ENCODE measurements at places on chromosomes 4 and X.

- no peak for DNase-seq
Measured at GRCh38 chr4:62835631-62836030, 1573.6 kb downstream of the TECRL start.

DNA sequence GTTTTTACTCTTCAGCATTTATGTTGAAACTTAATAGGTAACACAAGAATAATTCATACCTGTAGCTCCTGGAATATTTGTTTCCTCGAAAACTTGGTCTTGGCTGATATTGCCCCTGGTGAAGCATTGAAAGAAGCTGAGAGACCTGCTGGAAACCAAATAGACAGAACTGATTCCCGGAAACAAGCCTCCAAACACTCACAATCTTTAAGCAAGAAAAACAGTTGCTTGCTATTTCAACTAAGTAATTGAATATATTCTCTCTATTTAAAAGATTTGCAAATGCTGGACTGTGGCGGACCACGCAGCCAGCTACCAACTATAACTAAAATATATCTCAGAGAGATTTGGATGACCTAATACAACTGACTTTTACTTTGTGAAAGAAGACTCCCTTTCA lies 3.6 kb downstream of the PCDH18 start:
- DNase-seq: no peak

- DNase-seq: peak; percentile 70
Measured at GRCh38 chr4:106019771-106020170, 124.5 kb downstream of the NPNT start.

- no peak for DNase-seq
Measured at GRCh38 chr4:3299976-3300671, 7.3 kb downstream of the RGS12 start.

GRCh38 chrX:150365051-150365989 lies 2.2 kb downstream of the MAMLD1 start:
- DNase-seq: no peak

DNA sequence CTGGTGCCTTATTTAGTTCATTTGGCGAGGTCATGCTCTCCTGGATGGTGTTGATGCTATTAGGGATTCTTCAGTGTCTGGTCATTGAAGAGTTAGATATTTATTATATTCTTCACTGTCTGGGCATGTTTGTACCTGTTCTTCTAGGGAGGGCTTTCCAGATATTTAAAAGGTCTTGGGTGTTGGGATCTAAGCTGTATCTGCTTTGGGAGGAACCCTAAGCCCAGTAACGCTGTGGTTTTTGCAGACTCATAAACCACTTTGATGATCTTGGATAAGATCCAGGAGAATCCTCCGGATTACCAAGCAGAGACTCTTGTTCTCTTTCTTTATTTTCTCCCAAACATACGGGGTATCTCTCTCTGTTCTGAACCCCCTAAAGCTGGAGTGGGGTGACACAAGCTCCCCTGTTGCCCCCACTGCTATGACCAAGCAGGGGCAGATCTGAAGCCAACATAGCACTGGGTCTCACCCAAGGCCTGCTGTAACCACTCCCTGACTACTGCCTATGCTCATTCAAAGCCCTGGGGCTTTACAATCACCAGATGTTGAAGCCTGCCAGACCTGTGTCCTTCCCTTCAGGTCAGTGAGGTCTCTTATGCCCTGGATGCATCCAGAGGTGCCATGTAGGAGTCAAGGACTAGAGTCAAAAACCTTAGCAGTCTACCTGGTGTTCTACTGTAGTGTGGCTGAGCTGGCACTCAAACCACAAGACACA lies 187.6 kb downstream of the GUCY2F start:
- no peak for DNase-seq

DNA sequence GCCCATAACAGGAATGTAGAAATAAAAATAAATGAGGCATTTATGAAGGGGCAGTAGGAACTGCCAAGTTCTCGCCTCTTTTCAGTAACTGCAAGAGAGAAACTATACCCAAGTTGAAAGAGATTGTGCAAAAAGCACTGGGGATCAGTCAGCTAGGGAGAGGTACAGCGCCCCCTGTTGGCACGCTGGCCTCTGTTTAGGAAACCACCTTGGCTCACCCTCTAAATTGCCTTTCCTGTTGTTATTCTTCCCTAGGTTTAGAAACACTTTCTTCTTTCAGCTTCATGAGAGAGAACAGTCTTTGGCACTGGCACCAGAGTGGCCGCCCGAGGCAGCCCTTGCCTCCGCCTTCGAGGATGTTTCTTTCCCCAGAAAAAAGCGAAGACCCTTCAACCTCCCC lies 348.5 kb downstream of the MID1IP1 start:
- DNase-seq: peak; percentile 41

GRCh38 chr4:103786014-103786413 lies 66.2 kb upstream of the TACR3 start:
- DNase-seq: no peak

- DNase-seq: no peak
Measured at GRCh38 chr4:80465238-80465637, 129.7 kb downstream of the CFAP299 start.

- DNase-seq: no peak
Measured at GRCh38 chrX:41677183-41678060, 11.4 kb upstream of the GPR34 start.

- no peak for DNase-seq
Measured at GRCh38 chr4:73852771-73853170, 325 bp upstream of the PF4V1 start.

- no peak for DNase-seq
Measured at GRCh38 chr4:10677796-10678497, 6.6 kb downstream of the CLNK start.

DNA sequence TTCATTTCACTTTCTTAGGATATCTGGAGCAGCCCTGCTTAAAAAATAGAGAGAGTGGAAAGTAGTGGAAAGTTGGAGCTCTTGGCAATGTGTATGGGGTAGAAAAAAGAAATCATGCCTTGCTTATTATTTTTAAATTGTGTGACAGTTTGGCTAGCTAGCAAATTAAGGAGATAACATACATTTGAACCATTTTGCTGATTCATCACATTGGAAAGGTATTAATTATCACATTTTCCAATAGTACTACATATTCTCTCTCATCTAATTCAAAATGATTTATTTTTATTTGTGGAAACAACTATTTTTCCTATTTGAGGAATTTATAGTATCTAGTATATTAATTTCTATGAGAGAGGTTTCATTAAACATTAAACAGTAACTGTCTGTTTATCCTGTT lies 280.4 kb downstream of the KLHL4 start:
- no peak for DNase-seq

DNA sequence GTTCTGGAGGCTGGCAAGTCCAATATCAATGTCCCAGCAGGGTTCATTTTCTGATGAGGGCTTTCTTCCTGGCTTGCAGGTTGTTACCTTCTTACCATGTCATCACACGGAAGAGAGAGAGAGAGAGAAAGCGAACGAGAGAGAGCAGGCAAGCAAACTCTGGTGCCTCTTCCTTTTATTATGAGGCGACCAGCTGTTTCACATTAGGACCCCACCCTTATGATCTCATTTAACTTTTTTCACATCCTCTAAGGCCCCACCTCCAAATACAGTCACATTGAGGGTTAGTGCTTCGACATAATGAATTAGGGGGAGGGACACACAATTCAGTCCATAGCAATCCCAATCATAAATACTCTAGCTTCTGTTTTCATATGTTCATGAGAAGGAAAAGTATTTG lies 10.6 kb upstream of the GPR174 start:
- DNase-seq: no peak

DNA sequence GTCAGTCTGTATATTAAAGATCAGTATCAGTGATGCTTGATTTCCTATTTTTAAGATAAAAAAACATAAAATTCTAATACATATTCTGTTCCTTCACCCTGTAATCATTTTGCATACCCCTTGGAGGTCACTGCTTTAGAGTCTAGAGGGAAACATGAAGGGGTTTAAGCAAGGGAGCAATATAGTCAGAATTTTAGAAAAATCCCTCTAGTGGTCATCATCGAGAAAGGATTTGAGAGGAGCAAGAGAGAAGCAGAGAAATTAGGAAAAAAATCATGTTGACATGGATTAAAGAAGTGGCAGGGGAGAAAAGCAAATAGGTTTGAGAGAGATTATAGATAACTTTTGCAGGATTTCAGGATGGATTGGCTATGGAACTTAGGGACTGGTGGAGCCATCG lies 11.1 kb downstream of the APEX2 start:
- DNase-seq: no peak

DNA sequence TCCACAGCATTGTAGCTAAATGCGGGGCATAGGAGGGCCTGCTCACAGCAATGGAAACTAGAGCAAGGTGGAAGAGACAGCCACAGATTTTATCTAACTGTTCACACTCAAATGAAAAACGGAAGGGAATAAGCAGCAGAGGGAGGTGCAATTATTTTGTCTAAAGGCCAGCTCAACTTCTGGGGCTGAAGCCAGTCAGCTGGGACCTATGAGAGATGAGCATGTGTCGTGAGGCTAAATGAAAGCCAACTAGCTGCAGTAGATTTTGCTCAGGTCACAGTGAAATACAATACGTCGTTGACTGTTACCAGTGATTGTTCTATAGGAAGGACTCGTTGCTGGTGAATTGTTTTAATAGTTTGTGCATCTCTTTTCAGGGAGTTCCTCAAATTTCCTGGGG lies 26.4 kb upstream of the FGFBP2 start:
- DNase-seq: no peak

GRCh38 chr4:125091-125771 lies 930 bp downstream of the ZNF718 start:
- DNase-seq: peak; percentile 13

GRCh38 chr4:44558031-44558605 lies 93.3 kb downstream of the YIPF7 start:
- DNase-seq: no peak

- DNase-seq: no peak
Measured at GRCh38 chr4:153513596-153513995, 47.4 kb downstream of the TMEM131L start.

- DNase-seq: no peak
Measured at GRCh38 chr4:91322961-91323360, 980.8 kb upstream of the GRID2 start.

GRCh38 chr4:39048311-39048710 lies 13.7 kb upstream of the KLHL5 start:
- DNase-seq: no peak

- DNase-seq: no peak
Measured at GRCh38 chr4:69848028-69848427, 11.9 kb downstream of the SULT1E1 start.

GRCh38 chrX:80489166-80489565 lies 68.9 kb downstream of the TENT5D start:
- no peak for DNase-seq

DNA sequence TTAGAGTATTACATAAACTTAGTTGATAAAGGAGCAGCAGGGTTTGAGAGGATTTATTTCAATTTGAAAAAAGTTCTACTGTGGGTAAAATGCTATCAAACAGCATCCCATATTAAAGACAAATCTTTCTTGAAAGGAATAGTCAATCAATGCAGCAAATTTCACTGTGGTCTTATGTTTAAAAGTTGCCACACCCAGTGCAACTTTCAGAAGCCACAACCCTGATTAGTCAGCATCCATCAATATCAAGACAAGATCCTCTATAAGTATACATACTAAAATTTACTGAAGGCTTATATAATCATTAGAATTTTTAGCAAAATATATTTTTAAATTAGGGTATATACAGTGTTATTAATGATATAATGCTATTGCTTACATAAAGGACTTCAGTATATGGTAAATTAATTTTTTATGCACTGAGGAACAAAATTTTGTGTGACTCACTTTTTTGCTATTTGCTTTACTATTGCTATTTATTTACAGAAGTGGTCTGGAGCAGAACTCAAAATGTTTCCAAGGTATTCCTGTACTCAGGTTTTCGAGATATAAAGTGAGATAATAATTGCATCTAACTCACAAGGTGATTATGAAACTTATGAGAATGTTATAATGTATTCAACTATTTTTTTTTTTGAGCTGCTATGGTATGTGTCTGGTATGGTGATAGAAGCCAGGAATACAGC lies 1127.6 kb downstream of the ADGRL3 start:
- no peak for DNase-seq

DNA sequence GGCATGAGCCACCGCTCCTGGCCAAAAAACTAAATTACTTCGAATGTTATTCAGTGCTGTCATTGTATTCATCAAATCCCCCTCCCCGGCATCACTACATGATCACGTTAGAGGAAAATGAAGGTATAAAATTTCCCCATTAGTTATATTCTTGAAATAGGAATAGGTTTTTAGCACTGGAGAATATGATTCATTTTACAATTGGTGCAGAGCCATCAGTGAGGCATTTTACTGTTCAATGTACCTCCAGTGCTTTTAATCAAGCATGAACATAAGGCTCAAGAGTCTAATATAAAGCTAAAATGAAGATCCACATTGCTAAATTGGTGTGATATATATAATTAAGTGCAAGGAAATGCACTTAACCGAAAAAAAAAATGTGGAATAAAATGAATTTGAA lies 18.3 kb downstream of the KLF3 start:
- DNase-seq: no peak

GRCh38 chr4:165101641-165102040 lies 11.0 kb downstream of the TMEM192 start:
- no peak for DNase-seq

DNA sequence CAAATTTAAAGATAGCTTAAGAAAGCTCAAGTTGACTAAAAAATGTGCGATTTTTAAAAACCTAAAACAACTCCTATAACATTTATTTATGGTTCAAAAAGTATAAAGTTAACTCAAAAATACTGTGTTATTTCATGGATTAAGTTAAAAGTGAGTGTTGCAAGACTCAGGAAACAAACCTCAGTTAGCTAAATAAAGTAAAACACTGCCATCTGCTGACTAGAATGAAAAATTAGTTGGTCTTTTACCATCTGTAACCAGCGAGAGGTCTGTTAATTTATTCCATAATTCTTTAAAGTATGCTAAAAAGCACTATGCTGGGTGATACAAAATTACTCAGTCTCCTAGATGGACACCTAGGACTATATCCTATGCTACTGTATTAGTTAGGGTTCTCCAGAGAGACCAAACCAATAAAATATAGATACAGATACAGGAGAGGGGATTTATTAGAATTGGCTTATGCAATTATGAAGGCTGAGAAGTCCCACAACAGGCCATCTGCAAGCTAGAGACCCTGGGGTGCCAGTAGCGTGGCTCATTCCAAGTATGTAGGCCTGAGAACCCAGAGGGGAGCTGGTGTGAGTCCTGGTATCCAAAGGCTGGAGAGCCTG lies 4.9 kb upstream of the WDFY3 start:
- peak; percentile 21 for DNase-seq

DNA sequence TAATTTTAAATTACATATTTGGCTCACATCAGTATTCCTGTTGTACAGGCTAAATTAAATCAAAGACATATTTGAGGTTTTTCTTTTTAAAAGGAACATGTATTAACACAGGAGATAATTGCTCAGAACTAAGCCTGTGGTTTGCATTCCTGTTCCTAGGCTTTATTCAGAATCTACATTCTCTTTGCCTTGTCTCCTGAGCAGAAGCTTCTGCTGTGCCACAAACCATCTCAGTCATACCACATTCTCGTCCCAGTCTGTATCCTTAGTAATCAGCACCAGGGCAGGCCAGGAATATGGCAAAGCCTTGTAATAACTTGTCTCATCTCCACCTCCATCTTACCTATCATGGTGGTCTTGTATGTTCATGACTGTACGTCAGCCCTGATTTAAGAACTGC lies 162.8 kb downstream of the ARHGAP24 start:
- no peak for DNase-seq

Data from hepatic stellate cell (primary cell).